Suppressor macrophage treated with lipopolysaccharide for 4 hours (primary cell): ENCODE measurements at places on chromosomes 4 and X.

DNA sequence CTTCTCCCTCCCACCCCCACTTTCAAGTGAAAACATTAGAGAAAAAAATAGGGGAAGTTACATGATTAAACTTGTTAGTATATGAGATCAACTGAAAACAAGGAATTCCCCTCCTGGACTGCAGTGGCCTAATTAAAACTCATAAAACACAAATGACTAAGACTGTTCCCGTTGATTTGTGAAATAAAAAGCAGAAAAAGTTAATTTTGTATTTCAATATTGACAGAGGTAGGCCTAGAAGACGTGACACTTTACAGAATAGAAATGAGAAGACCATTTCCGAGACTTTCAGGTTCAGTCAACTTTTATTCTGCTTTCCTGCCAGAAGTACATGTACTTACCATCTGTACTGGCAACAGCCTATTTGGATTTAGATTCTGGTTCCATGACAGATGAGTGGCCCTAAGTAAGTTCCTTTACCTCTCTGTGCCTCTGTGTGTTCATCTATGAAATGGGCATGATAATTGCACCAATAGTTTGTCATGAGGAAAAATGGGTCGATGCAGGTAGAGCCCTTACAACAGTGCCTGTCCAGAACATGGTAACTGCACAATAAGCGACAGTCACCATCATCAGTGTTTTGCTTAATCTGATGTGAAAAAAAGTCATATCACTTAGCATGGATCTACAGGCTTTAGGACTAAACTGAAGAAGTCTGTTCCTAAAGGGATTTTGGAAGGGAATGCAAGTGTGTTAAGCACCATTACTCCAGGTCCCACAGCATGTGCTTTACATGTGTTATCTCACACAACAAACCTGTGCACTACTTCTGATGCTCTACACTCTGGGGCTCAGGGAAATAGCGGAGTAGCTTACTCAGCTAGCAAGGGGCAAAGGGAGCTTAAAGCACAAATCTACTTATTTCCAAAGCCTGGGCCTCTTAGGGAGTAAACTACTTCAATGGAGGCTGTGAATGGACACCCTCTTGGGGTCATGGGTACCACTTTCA lies 562.3 kb upstream of the DIPK2B start:
- DNase-seq: peak; percentile 73

DNA sequence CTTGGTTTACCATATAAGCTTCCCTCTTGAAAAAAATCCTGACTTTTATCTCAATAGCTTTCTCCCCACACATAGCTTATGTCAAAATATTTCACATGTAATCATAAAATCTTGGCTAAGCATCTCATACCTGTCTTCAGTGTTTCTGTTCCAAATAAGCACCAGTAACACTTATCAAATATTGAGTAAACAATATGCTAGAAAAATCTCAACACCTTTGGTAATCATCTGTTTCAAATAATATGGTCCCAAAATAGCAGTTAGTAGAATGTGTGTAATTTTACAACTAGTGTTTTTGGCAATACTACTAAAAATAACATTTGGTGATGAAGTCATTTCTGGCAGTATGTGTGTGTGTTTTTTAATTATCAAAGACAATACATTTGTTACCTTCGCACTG lies 2138.2 kb downstream of the PCDH7 start:
- no peak for DNase-seq

DNA sequence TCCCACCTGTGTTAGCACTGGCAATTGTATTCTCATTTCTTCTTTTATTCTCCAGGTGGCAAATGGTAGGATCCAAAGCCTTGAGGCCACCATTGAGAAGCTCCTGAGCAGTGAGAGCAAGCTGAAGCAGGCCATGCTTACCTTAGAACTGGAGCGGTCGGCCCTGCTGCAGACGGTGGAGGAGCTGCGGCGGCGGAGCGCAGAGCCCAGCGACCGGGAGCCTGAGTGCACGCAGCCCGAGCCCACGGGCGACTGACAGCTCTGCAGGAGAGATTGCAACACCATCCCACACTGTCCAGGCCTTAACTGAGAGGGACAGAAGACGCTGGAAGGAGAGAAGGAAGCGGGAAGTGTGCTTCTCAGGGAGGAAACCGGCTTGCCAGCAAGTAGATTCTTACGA lies 176.9 kb downstream of the PTTG2 start:
- DNase-seq: no peak

DNA sequence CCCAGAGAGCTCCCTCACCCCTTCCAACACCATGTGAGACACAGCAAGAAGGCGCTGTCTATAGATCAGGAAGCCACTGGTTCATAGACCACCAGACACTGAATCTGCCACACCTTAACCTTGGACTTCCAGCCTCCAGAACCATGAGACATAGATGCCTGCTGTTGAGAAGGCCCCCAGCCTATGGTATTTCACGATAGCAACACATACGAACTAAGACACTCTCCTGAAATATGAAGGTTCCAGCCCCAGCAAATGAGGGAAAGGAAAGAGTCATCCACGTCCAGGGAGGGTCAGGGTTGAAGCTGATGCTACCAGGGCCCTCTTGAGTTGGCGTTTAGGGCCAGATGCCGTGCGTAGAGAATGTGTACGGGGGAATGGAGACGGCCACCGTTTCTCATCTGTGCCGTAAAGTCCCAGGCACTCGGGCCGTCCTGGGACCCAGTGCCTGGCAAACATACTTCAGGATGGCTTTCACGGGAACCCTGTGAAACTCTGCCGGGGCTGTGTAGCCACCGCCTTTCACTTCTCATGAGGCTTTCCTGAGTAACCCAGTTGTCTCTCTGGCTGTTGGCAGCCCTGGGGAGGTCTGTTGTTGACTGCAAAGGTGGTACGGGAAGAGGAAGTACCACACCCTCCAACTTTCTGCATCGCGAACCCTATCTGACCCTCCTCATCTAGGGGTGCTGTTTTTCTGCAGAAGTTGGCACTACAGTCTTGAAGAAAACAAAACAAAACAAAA lies 17.7 kb upstream of the P2RY8 start:
- DNase-seq: no peak

DNA sequence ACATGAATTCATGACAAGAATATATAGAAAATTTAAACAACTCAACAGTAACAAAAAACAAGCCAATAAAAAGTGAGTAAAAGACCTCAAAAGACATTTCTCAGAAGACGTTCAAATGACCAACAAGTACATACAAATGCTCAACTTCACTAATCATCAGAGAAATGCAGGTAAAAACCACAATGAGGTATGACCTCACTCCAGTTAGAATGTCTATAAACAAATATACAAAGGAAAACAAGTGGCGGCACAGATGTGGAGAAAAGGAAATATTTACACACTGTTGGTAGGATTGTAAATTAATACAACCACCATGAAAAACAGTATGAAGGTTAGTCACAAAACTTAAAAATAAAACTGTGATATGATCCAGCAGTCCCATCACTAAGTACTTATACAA lies 1033.1 kb downstream of the RAPGEF2 start:
- DNase-seq: no peak

DNA sequence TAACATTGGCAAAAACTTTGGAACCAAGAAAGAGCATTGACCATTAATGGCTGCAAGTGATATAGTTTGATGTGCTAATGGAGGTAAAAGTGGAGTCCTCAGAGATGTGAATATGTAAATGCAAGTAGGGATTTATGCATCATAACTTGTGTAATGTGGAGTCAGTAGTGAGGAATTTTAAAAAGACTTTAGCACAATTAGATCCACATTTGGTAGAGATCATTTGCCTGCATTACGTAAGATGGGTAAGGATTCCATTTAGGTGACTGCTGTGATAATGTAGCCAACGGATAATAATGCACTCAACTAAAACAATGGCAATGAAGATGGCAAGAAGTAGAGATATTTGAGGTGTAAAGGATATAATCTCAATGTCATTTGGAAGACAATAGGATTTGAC lies 1128.4 kb downstream of the ADGRL3 start:
- no peak for DNase-seq

- DNase-seq: no peak
Measured at GRCh38 chr4:168498251-168498650, 1.4 kb downstream of the PALLD start.

GRCh38 chr4:60042941-60043340 lies 1157.2 kb upstream of the ADGRL3 start:
- DNase-seq: no peak

DNA sequence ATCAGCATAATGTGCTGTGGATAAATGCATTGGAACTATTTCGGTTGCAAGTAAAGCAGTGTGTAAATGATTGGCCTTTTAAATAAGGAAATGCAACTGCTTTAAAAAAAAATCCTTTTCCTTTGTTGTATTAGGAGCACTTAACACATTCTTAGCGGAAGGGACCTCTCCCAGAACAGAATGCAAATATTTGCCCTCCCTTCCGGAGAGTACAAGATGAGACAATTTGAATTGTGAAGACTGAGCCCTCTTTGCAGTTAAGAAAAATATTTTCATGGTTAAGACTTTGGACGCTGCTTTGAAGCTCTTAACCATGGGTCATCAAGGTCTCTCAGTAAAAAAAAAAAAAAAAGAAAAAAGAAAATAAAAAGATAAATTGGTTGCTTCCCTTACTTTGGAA lies 9.5 kb upstream of the NOX1 start:
- DNase-seq: no peak

- no peak for DNase-seq
Measured at GRCh38 chrX:150182161-150182560, 181.0 kb upstream of the MAMLD1 start.

DNA sequence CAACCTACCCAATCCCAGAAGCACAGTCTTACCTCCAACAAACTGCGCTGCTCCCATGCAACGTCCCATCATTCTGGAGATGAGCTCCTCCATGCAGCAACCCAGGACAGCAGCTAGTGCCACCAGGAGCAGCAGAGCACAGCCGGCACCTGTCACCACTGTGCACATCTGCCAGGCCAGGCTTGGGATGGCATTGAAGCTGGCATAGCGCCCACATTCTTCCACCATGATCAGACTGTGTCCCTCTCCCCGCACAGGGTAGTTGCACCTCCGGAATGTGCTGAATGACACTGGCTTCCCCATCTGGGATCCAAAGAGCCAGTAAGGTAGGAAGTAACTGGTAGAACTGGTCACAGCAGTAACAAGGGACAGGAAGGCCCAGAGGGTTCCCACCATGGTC lies 8.8 kb downstream of the LHFPL1 start:
- no peak for DNase-seq

- DNase-seq: peak; percentile 1
Measured at GRCh38 chr4:100189820-100190642, at the start of gene DDIT4L. DDIT4L (minus strand) TSS chr4:100190468; CDS start chr4:100189983, 485 bp downstream.

- DNase-seq: no peak
Measured at GRCh38 chr4:80192937-80193336, 4.4 kb upstream of the PRDM8 start.

DNA sequence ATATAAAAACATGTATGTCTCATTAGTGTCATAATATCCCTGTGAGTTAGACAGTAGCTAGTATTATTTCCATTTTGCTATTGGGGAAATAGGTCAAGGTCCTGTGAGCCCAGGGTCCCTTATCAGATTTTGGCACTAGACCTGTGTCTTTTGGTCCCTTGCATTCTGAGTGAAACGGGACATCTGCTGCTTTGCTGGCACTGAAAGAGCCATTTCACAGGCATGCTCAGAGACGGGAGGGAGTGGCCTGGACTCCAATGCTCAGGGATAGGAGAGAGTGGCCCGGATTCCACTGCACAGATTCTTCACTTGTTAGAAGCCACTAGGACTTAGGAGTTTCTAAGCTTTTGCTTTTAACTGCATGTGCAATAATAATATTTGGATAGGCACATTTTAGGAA lies 177.2 kb downstream of the TSPAN5 start:
- DNase-seq: no peak

GRCh38 chr4:85780664-85781063 lies 305.7 kb downstream of the ARHGAP24 start:
- no peak for DNase-seq
